ENCODE measurements at places on chromosomes 1 and 21. TPM values are rescaled to one million over a fixed set of nuclear protein-coding genes. Genes with fewer than 3 reads are reported as not detected.

The MCOLN3 gene
- under 0.01 TPM for total RNA-seq

The ANGPTL1 gene
- not detected for total RNA-seq

The SMCP gene
- not detected for total RNA-seq

The ETNK2 gene
- 9.6 TPM for total RNA-seq

The EFCAB7 gene
- 6.4 TPM for total RNA-seq

The OR2L3 gene
- total RNA-seq = not detected

The RXFP4 gene
- total RNA-seq = not detected

The RGS2 gene
- 4.7 TPM for total RNA-seq

The IL12RB2 gene
- total RNA-seq = 0.11 TPM

The VSIG8 gene
- total RNA-seq = not detected

The CCDC185 gene
- total RNA-seq = not detected

The NID1 gene
- total RNA-seq = 303 TPM

The SH2D2A gene
- not detected for total RNA-seq
